ENCODE measurements at places on chromosomes 16 and 17. TPM values are rescaled to one million over a fixed set of nuclear protein-coding genes. Genes with fewer than 3 reads are reported as not detected.

GRCh38 chr17:30336369-30337171 is 2.7 kb upstream of the TMIGD1 start:
- DNase-seq: no peak

DNA sequence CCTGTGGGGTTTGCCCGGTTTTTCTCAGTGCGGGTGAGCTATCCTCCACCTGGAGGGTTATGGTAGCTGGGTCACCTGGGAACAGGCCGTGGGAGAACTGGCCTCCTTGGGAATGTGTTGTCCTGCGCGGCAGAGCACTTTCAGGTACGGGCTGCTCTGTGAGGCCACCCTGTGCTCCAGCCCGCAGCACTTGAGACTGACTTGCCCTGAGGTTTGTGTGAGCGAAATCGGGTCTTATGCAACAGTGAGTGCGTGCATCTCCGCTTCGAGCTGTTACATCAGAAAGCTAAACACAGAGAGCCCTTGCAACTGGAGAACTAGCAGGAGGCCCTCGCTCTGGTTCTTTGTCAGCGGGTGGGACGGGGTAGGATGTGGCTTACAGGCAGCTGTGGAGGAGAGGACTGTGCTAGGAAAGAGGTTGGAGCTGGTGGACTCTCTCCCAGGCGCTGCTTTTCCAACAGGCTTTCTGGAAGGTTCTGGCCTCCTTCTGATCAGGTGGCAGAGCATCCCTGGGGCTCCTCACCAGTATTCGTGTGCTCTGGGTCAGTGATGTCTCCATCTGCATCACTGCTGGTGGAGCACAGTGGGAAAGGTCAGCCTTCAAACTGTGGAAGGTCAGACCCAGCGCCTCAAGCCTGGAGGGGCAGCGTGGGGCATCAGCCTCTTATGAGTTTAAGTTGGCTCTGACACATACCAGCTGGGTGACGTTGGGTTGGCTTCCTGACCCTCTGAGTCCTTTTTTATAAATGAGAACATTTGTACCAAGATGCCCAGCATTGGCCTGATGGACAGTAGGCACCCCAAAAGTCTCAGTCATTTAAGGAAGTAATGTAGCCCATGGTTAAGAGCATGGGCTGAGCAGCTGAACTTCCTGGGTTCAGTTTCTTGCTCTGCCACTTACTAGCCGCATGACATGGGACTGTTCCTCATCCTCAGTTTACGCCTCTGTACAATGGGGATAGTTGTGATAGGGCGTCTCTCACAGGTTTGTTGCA is 76.3 kb downstream of the KSR1 start:
- DNase-seq: no peak

Gene SLC13A2
- total RNA-seq: not detected

Gene NPW
- total RNA-seq: not detected

- peak; percentile 65 for DNase-seq
Measured at GRCh38 chr17:1147664-1148063, 32.1 kb downstream of the ABR start.

DNA sequence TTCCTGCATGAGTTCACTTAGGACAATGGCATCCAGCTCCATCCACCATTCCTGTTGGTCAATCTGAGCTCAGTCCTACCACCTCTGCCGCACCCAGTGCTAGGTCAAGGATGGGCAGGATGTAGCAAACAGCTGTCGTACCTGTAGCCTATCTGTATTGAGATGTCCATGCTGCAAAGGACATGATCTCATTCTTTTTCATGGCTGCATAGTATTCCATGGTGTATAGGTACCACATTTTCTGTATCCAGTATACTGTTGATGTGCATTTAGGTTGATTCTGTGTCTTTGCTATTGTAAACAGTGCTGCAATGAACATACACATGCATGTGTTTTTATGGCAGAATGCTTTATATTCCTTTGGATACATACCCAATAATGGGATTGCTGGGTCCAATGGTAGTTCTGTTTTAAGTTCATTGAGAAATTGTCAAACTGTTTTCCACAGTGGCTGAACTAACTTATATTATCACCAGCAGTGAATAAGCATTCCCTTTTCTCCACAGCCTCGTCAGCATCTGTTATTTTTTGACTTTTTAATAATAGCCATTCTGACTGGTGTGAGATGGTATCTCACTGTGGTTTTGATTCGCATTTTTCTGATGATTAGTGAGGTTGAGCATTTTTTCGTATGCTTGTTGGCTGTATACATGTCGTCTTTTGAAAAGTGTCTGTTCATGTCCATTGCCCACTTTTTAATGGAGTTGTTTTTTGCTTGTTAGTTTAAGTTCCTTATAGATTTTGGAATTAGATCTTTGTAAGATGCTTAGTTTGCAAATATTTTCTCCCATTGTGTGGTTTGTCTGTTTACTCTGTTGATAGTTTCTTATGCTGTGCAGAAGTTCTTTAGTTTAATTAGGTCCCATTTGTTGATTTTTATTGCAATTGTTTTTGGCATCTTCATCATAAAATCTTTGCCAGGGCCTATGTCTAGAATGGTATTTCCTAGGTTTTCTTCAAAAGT is 7.2 kb upstream of the MRTFB start:
- no peak for DNase-seq

Gene CAPNS2
- 0.38 TPM for total RNA-seq

Gene ALOXE3
- not detected for total RNA-seq

Gene GNAO1
- total RNA-seq: 24.6 TPM

Gene SLX4
- total RNA-seq: 3.1 TPM

GRCh38 chr16:52209227-52209626 is 337.7 kb downstream of the TOX3 start:
- DNase-seq: no peak

DNA sequence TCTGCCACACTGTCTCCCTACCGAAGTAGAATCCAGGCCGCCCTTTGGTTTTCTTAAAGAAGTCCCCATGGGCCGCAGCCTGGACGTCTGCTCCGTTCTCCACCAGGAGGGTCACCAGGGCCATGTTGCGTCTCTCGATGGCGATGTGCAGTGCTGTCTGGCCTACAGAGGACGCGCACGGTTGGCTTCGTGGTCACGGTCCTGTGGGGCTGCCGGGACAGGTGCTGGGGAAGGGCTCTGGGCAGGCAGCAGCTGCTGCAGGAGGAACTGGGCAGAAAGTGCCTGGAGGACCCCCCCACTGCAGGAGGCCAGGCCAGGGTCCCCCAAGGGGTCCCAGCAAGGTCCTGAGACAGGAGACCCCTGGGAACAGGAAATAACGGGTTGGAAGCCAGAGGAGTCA is 19.0 kb downstream of the TRPV1 start:
- no peak for DNase-seq

- DNase-seq: no peak
Measured at GRCh38 chr16:24150282-24150681, 105.9 kb upstream of the CACNG3 start.

GRCh38 chr17:83177611-83178532 is 98.5 kb downstream of the METRNL start:
- no peak for DNase-seq

DNA sequence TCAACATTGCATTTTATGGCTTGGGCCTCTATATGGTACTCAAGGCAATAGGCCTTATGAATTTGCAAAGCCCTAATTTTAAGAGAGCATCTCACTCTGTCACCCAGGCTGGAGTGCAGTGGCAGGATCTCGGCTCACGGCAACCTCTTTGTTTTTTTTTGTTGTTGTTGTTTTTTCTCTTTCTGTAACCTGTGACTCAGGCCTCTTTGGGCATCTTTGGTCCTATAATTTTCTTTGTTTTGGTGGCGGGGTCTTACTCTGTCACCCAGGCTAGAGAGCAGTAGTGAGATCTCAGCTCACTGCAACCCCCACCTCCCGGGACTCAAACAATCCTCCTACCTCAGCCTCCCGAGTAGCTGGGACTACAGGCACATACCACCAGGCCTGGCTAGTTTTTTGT is 21.8 kb upstream of the HERPUD1 start:
- DNase-seq: no peak

GRCh38 chr16:31179219-31179746 is 656 bp upstream of the FUS start:
- DNase-seq: no peak

- peak; percentile 35 for DNase-seq
Measured at GRCh38 chr17:59371416-59372100, 40.1 kb downstream of the YPEL2 start.
